ENCODE measurements at places on chromosomes 11 and 22.

- no peak for DNase-seq
Measured at GRCh38 chr11:748007-748359, 719 bp downstream of the TALDO1 start.

- DNase-seq = peak; percentile 65
Measured at GRCh38 chr11:62428871-62429560, 10.2 kb downstream of the SCGB1A1 start.

GRCh38 chr22:50141891-50142363, 28.6 kb upstream of the PANX2 start:
- no peak for DNase-seq

- peak; percentile 92 for DNase-seq
Measured at GRCh38 chr22:27267145-27267544, 534.4 kb downstream of the MN1 start.

GRCh38 chr22:21642584-21643448, 714 bp downstream of the SDF2L1 start:
- peak; percentile 47 for DNase-seq

- no peak for DNase-seq
Measured at GRCh38 chr11:43547889-43548381, 132.6 kb upstream of the HSD17B12 start.

DNA sequence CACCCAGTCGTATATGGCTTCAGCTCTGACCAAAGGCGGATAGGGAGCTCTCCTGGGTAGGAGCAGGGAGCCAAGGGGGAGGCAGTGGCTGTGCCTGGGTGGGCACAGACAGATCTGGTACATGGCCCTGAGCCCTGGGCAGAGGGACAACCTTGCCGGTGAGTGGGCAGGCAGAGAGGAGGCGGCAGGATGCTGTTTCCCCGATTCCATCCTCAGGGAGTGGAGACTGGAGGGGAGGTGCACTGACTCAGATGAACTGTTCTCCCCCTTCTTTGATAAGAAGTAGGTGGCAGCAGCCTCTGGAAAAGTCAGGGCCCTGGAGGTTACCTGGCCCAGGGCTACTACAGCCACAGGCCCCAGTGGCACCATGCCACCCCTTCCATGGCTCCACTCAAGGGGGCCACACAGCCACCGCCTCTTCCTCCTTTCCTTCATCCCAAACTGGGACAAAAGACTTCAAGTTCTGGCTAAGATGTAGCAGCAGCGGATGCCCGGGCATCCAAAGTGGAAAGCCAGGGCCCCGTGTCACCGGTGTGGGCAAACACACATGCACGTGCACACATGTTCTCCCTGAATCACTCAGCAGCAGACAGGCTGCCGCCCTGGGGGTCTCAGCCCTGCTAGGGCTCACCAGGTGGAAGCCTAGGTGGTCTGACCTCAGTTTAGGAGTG, 13.4 kb downstream of the CXCR5 start:
- DNase-seq = no peak

- DNase-seq = no peak
Measured at GRCh38 chr11:61114913-61115312, 12.6 kb downstream of the CD5 start.

DNA sequence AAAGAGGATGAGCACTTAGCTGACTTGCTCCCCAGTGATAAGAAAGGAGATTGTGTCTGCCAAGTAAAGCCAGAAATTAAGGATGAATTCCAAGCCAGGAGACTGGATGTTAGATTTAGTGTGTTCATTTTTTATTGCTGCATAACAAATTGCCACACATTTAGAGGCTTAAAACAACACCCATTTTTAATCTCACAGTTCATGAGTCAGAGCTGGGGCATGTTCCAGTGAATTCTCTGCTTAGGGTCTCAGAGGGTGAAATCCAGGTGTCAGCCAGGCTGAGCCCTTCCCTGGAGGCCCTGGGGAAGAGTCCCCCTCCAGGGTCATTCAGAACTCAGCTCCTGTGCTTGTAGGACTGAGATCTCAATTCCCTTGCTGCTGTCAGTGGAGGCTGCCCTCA, 352.8 kb downstream of the BUD13 start:
- no peak for DNase-seq

DNA sequence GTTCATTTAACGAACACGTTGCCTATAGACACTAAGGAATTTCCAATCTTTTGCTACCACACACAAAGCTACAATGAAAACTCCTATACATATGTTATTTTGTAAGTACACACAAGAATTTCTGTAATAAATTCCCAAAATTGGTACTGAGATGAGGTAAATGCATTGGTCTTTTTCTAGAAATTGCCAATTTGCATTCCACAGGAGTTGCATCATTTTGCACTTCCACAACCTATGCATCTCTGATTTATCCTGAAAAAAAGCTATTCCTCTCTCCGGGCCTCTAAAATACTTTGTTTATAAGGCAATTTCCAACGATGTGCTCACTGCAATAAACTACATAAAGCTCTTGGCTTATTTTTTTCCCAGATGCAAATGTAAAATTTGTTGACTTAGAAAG, 24.9 kb downstream of the IMMP1L start:
- DNase-seq = peak; percentile 43

- DNase-seq = peak; percentile 17
Measured at GRCh38 chr11:86440843-86441242, 66.2 kb downstream of the CCDC81 start.

DNA sequence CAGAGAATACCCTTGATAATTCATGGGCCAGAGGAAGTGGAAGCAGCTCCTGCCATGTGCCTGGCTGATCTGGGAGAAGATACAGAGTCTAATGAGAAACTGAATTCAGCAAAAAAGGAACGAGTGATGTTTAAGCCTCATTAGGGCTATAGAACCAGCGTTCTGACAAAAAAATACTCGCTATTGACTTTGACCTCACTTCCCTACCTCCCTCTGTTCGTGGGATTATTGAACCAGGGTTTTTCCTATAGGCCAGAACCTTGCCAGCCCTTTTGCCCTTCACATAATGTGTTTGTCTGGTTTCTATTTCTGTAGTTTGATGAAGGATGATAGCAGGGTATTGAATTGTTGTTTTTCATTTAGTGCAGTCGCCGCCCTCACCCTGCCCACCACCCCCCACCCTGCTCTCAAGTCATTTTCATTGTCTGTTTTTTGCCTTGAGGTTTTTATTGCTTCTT, 7.6 kb upstream of the RBFOX2 start:
- no peak for DNase-seq

DNA sequence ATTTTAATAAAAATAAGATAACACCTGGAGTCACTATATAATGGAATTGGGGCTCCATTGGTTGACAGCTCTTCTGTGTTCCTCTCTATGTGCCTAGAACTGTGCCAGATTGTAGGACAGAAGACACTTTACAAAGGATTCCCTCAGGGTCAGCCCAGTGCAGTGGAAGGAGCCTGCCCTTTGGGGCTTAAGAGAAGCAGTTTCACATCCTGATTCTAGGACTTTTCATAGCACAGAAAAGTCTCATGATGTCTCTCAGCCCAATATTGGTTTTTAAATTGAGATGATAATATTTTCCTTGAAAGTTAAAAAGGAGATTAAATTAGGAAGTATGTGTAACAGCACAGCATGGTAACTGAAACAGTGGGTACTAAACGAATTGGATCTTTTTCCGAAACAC, 7.1 kb downstream of the PLAAT4 start:
- DNase-seq = no peak

- DNase-seq = no peak
Measured at GRCh38 chr11:119389611-119390254, 8.2 kb upstream of the USP2 start.

- DNase-seq = peak; percentile 62
Measured at GRCh38 chr11:95143106-95143681, 53.5 kb downstream of the ENDOD1 start.

- peak; percentile 39 for DNase-seq
Measured at GRCh38 chr22:46854125-46854870, 91.8 kb downstream of the TBC1D22A start.
